GDM1 (cell line): ENCODE measurements at places on chromosomes 2 and 18.

GRCh38 chr2:232237464-232237863 is 141.1 kb upstream of the ALPP start:
- no peak for DNase-seq

- no peak for DNase-seq
Observed at GRCh38 chr2:127101756-127102477, 5.0 kb downstream of the BIN1 start.

DNA sequence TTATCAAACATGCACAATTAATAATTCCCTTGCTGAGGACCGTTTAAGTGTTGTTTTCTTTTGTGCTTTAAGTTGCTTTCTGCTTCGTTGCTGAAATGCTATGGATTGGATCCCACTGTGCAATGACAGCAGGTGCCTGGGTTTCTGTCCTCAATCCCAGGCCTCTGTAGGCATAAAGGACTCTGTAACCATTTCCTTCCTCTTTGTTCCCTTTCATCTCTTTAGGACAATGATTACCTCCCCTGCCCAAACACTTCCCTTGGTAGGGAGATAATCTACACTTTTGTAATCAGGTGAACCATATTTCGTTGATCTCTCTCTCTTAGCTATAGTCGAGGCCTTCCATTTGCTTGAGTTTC is 58.6 kb upstream of the LYPD6B start:
- no peak for DNase-seq

DNA sequence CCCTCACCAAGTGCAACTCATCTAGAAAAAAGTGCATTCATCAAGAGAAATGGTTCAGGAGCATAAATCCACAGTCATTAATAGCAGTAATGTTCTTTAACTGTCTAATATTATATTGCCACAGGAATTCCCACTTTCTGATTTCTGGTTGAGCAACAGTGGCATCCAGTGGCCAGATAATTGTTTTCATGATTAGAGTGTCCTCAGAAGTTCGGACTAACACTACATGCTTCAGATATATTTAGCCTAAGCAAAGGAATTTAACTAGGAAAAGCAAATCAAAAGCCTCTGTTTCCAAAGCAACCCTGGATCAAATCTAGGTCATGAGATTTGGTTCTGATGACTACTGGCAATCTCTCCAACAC is 9.8 kb upstream of the ERBB4 start:
- no peak for DNase-seq

DNA sequence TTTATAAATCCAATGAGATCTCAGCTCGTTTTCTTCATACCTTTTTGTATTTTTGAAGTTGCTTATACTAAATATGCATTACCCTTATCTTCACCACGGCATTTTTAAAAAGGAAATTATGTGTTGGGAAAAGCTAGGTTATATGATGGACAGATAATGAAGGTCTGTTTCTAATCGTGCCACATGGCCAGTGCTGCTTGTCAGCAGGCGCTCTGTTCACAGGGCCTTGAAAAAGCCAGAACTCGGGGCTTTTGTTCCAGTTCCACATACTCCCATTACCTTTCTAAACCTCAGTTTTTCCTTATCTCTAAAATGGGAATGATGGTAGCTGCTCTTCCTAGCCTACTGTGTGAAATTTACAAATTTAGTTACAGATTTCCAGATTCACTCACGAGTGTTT is 42.0 kb downstream of the EPAS1 start:
- DNase-seq, result no peak

DNA sequence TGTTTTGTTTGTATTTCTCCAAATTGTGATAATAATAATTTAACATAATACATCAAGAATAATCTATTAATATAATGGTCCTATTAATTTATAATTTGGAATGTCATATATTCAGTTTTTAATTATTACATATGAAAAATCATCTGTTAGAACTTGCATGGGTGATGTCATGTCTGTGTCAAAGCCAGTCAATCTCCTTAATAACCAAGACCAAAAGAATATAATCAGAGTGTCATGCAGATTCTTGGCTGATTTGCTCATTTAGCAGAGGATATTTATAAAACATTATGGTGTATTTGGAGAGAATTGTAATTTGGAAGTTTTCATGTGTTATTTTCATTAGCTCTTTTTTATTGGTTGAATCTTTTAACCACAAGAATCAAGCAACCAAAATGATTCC is 96.4 kb downstream of the PIK3C3 start:
- no peak for DNase-seq

GRCh38 chr2:26495705-26496297 is 17.9 kb upstream of the OTOF start:
- no peak for DNase-seq

DNA sequence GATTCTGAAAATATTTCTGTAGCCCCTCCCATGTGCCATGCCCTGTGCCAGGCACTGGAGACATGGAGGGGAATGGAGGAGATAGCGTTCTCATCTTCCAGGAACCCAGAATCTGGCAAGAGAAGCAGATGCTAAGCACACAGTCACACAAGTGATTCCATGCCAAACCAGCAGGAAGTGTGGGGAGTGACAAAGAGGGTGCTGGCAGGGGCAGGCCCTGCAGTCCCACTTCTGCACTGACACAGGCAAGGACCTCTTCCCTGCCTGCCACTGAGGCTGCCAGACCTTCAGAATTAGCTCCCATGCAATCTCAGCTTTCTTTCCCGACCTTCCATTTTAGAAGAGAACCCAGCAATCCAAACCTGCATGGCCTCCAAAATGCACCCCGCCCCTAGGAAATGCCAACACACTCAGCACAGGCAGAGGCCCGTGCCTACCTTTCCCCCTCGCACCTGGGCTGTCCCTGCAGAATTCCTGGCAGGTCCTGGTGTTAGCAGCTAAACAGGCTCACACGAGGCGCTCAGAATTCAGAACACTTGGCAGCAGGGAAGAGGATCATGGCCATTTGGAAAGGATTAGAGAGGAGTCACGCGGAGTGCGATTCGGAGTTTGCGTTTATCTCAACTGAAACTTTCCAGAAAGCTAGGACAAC is 155.3 kb downstream of the MSH2 start:
- no peak for DNase-seq

GRCh38 chr2:19868701-19869580 is 32.8 kb downstream of the TTC32 start:
- DNase-seq, result no peak

DNA sequence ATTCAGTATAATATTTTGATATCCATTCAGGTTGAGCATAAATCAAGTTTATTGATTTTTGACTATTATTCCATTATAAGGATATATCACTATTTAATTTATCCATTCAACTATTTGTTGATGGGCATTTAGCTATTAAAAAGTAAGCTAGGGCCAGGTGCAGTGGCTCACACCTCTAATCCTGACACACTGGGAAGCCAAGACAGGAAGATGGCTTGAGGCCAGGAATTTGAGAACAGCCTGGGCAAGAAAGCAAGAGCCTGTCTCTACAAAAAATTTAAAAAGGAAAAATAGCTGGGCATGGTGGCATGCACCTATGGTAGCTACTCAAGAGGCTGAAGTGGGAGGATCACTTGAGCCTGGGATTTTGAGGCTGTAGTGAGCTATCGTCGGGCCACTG is 183.5 kb downstream of the HNMT start:
- no peak for DNase-seq

DNA sequence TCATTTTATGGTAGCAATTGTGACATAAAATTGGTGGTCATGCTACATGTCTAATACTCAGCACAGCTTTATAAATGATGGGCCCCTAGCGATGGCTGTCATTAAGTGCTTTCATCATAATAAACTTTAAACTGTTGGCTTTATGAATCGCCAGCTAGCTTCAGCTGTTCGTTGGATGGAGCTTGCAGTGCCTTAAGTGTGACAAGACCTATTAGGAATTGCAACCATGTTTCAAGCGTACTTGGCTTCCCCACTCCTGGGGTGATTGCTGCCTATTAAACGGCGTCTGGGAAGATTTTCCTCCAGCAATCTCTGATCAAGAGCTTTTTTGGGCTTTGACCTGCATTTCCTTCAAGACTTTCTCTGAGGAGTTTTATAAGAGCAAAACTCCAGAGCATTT is 164.5 kb upstream of the SIX3 start:
- no peak for DNase-seq

GRCh38 chr18:10275486-10275885 is 178.9 kb upstream of the APCDD1 start:
- DNase-seq, result no peak

DNA sequence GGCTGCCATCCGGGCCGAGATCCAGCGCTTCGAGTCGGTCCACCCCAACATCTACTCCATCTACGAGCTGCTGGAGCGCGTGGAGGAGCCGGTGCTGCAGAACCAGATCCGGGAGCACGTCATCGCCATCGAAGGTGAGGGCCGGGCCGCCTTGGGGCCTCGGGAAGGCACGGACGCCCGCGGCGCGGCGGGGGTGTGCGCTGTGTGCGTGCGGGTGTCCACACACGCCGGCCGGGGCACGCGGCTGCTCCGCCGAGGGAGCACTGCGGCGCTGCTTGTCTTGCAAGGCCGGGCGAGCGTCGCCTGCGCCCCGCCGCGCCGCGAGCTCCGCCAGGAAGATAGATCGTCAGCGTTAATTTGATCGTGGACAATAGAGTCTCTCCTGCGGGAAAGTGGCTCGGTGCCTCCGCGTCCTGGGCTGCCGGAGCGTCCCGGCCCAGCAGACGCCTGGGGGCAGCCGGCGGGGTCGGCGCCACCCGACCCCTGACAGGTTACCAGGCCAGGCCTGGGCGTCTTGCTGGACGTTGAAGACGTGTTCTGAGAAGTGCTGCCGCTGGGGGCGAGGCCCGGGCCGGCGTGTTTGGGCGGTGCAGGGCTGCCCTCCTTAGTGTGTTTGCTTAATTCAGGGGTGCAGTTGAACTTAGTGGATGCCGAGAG is 1.0 kb downstream of the AGAP1 start:
- DNase-seq, result no peak

GRCh38 chr18:75422341-75422910 is 5.1 kb downstream of the SMIM21 start:
- DNase-seq, result no peak

GRCh38 chr2:133364636-133365035 is 203.6 kb downstream of the NCKAP5 start:
- no peak for DNase-seq

GRCh38 chr2:164560902-164561301 is 60.4 kb downstream of the GRB14 start:
- no peak for DNase-seq

GRCh38 chr2:191234376-191234775 is 10.8 kb upstream of the MYO1B start:
- no peak for DNase-seq

DNA sequence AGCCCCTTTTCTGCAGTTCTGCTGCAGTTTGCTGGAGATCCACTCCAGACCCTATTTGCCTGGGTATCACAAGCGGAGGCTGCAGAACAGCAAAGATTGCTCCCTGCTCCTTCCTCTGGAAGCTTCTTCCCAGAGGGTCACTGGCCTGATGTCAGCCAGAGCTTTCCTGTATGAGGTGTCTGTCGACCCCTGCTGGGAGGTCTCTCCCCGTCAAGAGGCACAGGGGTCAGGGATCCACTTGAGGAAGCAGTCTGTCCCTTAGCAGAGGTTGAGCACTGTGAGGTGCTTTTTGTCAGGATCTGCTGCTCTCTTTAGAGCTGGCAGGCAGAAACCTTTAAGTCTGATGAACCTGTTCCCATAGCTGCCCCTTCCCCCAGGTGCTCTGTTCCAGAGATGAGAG is 42.0 kb upstream of the MYL1 start:
- no peak for DNase-seq

DNA sequence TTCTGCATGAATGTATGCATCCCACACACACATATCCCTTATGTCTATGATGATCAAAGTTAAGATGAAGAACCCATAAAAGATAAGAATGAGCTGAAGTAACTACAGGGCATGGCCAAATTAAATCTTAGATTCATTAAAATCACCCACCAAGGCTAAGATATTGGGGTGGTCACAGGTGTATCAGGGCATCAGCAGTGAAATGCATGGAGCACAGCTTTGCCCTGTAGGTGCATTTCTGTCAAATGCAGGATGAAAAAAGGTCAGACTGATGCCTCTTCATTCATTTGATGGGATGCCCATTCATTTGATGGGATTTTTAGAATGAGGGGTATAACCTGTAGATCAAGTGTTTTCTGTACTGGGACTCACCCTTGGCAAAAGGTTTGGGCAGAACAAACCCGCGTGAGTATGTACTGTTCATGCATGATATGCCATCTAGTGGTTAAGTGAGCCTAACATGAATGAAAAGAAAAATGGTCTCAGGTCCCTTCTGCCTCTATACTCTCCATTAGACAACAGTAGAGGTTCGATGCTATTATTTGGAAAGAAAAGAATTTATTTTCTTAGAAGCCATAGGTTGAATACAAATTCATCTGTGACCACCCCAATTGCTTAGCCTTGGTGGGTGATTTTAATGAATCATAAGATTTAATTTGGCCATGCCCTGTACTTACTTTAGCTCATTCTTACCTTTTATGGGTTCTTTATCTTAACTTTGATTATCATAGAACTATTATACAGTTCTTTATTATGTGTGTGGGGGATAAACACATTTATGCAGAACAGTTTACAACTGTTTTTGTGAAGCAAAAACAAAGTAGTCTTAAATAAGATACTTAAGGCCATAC is 43.2 kb upstream of the NOSTRIN start:
- peak; percentile 31 for DNase-seq
